Mucosa of descending colon (tissue), 3 donors: ENCODE measurements at places on chromosomes 13 and 19.

GRCh38 chr13:60139272-60139671 is 24.5 kb downstream of the DIAPH3 start:
- no peak for DNase-seq

- DNase-seq: no peak
Observed at GRCh38 chr13:73803997-73804396, 330.2 kb downstream of the KLF12 start.

- no peak for DNase-seq
Observed at GRCh38 chr13:78632996-78633395, 26.0 kb downstream of the OBI1 start.

DNA sequence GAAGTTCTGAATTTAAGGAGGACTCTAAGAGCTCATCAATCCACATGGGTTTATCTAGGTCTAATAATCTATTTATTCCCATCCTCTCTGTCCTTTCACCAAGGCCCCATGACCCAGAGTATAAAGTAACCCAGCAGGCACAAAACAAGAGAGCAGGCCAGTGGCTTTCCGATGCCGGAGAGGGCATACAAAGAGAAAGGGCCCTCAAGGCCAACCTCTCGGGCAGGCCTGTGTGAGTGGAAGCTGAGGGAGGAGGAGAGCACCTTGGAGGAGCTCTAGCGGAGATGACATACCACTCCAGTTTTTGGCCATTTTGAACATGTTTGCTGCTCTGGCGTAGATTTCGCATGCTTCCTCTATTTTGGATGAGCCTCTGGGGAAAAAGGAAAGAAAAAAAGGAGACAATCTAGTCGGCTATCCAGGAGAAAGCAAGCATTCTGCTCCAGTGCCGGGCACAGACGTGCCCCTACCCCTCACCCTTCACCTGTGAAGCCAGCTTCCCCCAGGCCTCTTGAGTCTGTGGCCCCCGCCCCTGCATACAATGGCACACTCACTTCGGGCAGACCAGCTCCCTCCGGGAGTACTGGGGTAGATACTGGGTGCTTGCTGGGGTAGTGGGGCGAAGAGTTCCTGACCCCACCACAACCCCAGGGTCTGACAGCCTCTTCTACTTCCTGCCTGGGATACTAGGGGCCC is 11.6 kb downstream of the NAPA start:
- DNase-seq: no peak

GRCh38 chr19:22605275-22606211 is 28.6 kb upstream of the ZNF492 start:
- no peak for DNase-seq
